ENCODE measurements at places on chromosomes 4 and X.

- no peak for DNase-seq
Measured at GRCh38 chrX:49991758-49992157, 69.4 kb downstream of the CLCN5 start.

DNA sequence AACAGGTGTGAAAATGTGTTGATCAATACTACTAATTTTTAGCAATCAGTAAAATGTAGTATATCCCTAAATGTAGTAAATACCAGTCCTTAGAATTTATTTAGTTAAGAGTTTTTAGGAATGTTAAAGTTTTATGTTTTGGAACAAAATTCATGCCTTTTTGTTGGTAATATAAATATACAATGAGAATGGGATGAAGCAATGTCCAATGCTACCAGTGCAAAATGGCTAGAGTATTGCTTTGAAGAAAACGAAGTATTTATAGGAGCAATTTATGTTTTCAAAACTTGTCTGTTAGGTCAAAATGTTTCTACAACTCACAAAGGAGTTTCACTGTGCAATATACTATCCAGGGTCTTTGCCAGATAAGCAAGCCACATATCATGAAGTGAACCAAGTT lies 851.5 kb downstream of the PCDH18 start:
- no peak for DNase-seq

GRCh38 chr4:164779811-164780216 lies 25.9 kb downstream of the SMIM31 start:
- peak; percentile 59 for DNase-seq

DNA sequence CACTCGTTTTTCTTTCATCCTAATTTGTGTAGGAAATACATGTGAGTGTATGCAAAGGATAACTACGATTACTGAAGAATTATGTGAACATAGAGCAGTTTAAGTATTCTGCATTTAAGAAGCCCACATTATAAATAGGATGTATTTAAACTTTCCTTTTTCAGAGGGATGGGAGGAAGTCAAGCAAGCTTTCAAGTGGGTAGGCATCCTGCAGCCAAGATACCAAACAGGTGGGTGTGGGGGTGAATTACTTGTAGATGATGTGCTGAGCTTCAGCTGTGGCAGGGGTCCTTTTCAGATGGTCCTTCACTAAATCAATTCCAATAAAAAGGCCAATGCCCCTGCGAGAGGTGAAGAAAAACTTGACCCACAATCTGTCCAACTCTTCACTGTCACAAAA lies 16.3 kb downstream of the ETNPPL start:
- DNase-seq = no peak

GRCh38 chr4:74118600-74119338 lies 19.8 kb upstream of the CXCL2 start:
- DNase-seq = no peak

DNA sequence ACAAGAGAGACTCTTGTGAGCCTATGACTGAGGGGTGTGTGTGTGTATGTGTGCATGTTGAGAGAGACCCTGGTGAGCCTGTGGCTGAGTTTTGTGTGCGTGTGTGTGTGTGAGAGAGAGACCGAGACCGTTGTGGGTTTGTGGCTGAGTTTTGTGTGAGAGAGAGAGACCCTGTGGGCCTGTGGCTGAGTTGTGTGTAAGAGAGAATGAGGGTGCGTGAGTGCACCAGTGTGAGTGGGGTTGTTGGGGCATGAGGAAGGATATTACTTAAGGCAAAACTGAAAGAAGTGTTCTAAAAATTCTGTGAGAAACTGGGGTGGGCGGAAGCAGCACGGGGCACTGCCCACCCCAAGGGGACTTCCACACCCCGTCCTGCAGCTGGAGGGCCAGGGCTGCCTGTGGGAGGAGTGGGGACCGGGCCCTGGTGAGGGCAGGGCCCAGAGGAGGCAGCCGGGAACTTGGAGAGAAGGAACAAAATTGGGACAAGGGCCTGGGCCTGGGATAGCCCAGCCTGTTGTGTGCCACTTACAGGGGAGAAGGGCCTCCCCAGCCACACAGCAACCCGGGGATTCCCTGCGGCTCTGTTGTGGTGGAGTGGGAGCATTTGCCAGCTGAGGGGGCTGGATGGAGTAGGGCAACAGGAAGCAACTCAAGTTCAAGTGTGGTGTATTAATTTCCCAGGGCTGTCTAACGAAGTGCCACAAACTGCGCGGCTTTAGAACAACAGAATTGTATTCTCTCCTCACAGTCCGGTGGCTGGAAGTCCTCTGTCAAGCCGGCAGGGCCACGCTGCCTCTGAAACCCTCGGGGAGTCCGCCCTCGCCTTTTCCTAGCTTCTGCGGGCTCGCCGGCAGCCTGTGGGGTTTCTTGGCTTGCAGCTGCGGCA lies 22.1 kb downstream of the TMEM131L start:
- no peak for DNase-seq

- DNase-seq = no peak
Measured at GRCh38 chrX:115625572-115626301, 64.8 kb downstream of the PLS3 start.

DNA sequence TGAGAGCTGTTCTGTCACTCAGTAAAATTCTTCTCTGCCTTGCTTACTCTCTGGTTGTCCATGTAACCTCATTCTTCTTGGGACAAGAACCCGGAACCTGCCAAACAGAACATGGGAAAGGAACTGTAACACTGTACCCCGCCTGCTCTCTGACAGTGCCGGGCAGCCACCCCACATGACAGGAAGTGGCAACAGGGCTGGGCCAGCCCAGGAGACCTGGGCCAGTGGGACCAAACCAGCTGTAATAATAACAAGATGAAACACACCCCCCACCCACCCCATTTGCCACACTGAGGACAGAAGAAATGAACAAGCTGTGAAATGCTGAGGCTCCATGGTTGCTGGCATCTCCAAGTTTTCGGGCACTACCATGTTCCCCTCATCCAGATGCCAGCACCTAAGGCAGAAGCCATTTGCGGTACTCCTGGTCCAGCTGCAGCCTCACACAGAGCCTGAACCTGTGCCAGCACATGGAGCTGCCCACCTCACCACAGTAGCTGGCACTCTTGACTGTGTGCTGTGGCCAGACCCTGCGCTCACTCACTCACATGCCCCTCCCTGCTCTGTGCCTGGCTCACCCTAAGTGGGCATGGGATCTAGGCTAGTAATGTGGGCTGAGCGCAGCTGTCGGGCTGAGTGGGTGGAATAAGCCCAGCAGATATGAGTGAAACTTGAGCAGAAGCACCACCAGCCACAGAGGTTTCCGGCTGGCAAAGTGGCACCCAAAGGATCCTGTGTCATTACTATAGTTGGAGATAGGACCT lies 126.2 kb upstream of the UGT8 start:
- no peak for DNase-seq

GRCh38 chr4:113383111-113383785 lies 333.8 kb downstream of the ANK2 start:
- DNase-seq = no peak

- DNase-seq = no peak
Measured at GRCh38 chrX:1597345-1598020, 6.1 kb downstream of the AKAP17A start.

DNA sequence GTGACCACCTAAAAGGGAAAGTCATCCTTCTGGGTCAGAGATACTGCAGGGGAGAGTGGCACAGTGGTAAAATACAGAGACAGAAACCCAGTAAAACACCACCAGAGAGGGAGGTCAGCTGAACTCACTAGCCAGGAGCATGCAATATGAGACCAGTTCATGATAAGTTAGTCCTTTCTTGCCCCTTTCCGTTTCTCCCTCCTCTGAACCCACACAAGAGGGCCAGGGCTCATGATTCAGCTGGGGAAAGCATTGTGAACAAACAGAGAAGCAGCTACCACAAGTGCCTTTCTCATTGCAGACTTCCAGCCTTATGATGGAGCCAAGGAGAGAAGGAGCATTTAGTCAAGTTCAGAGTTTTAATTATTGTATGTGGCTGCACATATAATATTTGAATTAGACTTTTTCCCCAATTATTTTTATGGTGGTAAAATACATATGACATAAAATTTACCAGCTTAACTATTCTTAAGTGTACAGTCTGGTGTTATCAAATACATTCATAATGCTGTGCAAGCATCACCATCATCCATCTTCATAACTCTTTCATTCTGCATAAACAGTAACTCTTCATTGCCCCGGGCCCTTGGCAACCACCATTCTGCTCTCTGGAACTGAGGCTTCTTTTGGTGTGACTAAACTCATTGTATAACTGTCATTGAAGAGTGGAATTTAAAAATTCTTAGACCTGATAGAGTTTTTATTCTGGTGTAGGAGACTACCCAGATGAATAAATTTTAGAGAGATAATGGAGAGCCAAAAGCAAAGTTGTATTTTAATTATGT lies 114.6 kb downstream of the DDIT4L start:
- DNase-seq = no peak

- DNase-seq = no peak
Measured at GRCh38 chrX:24080704-24081103, 25.9 kb downstream of the EIF2S3 start.

DNA sequence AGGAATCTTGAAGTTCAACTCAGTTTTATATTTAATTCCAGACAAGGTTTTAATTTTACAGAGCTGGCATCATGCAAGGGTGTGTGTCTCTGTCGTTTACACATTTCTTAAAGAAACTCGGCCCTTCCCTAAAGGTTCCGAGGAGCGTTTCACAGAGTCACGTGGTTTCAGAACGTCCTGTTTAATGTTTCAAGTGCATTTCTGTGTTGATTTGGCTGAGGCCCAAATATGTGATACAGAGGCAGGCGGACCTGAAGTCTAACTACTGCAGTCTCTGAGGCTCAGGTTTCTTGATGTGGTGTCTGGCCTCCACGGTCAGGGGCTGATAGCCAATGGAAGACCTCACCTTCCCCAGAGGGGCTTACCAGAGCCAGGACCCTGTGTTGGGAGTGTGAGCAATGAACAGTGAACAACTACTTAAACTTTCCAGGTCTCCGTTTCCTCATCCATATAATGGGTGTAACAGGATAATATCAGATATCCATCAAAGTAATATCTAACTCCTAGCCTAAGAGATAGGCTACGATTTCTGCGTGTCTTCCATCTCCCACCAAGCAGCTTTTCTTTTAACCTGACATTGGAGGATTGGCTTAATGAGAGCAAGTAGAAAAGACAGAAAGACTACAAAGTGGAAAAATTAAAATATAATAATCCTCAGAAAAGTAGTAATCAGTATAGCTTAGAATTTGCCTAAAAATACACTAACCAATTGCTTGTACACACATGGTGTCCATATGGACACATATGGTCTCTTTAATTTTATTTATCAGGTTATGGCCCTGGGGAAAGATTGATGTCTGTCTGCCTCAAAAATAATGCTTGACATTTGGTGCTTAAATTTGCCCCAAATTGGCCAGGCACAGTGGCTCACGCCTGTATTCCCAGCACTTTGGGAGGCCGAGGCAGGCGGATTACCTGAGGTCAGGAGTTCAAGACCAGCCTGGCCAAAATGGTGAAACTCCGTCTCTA lies 50.0 kb upstream of the TRIM2 start:
- DNase-seq = no peak

DNA sequence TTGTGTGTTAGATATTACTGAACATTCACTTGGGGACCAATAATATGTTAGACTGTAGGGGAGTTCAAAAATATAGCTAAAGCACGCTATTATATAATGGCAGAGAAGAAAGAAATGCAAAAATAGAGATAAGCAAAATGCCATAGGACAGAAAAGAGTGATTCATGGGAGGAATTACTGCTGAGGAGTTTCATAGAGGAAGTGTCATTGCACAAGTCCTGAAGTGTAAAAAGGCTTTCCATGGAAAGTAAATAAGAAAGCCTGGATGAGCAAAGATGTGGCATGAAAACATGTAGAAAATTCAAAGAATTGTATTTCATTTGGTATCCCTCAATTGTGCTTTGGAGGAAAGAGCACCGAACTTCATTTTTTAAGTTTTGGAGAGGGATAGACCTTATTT lies 14.5 kb downstream of the HMGB2 start:
- no peak for DNase-seq

GRCh38 chr4:3800351-3800750 lies 34.2 kb downstream of the ADRA2C start:
- no peak for DNase-seq

All from iPS-NIHi11 (cell line).